ENCODE measurements at places on chromosomes 1 and 21.

DNA sequence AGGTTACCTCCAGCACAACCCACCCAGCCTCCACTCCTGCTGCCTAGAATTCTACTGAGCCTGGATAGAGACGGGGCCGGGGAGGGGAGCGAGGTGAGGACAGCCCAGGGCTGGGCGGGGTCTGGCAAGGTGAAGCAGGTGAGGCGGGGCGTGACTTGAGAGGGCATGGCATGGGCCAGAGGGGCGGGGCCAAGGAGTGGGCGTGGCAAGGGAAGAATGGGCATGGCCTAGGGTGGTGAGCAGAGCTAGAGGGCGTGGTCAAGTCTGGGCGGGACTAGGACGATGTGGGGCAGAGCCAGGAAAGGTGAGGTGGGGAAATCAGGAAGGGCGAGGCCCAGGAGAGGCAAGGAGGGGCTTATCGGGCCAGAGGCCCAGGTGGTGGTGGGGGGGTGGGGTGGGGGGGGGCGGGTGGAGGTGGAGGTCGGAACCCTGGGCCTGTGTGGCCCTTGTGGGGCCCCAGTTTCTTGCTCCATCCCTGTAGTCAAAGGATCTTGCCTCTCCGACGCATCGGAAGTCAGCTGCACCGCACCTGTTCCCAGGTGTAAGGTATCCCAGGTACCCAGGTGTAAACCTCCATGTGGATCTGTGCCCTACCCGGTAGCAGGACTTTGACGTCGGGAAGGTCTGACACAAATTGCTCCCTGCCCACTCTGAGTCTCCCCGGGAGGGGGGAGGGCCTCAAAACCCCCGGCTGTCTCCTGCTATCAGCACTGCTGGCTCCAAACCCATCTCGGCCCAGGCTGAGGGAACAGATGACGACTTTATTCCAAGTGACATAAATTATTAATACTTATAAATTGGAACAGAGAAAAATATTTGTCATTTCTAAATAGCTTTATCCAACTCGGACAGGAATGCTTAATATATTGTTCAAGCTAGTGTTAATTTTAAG, 32.9 kb upstream of the UTS2 start:
- no peak for DNase-seq

- no peak for DNase-seq
Measured at GRCh38 chr1:86016076-86016759, 140.4 kb downstream of the COL24A1 start.

DNA sequence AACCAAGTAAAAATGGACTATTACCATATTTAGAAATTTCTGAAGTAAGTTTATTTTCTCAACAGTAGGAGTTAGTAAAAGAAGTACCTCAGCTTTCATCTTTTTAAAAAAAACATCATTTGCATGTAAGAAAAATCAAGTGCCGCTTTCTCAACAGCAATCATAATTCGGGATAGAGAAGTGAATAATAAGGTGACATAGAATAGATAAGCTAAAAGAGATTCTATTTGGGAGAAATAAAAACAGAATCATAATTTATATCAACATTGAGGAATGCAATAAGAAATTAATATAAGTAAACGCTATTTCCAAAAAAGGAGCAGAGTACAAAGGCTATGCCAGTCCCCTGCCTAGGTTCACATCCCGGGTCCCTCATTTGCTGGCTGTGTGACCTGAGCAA, 330.9 kb upstream of the GREM2 start:
- no peak for DNase-seq

- DNase-seq: no peak
Measured at GRCh38 chr21:35244514-35244913, 195.4 kb upstream of the RUNX1 start.

DNA sequence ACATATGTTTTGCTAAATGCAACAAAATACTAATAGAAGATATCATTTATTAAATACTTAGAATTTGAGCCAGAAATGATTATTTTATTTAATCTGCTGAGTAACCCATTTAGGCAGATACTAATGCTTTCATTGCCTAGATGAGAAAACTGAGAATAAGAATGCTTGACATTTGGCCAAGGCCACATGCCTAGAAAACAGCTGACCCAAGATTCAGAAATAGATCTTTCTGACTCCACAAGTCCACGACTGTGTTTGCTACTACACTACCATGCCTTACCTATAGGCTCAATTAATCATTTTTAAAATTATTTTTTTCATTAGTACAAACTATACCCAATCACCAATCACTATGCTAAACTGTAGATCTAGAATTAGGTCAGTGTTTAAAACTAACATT, 129.7 kb downstream of the ATP1B1 start:
- no peak for DNase-seq

Measured in NCI-H2107 (cell line).